ENCODE measurements at places on chromosomes 4 and X.

DNA sequence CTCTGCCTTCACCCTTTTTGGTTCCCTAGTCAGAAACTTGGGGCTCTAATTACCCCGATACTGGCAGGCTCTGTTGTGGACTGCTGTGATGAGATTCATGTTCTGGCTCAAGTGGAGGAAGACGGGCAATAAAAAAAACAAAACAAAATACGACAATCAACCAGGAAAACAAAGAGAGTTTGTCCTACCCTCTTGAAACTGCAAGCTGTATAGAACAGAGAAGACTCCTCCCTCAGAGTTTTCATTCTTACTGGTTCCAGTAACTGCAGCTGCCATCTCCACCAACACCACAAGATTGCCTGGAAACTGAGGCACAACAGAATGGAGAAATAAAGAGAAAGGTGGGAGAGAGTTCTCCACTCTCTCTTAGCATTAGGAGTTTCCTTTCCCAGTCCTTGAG, 11.1 kb upstream of the IL1RAPL1 start:
- no peak for DNase-seq

- DNase-seq, result no peak
Measured at GRCh38 chr4:128600996-128601871, 208.3 kb upstream of the JADE1 start.

DNA sequence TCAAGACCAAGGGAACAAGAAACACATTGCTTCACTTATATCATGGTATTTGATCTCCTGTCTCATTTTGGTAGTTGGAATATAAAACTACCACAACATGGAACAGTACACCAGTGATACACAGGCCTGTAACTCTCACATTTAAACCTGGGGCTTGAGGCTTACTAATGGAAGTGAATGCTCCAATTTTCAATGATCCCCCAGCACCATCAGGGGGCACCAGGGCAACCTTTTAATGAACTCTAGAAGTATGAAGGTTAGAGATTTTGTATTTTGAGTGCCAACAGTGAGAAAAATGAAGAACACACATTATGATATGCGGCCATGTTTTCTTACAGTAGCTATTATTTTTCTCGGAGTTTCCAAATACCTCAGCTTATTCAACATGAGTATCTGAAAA, 50.7 kb downstream of the C4orf33 start:
- no peak for DNase-seq

DNA sequence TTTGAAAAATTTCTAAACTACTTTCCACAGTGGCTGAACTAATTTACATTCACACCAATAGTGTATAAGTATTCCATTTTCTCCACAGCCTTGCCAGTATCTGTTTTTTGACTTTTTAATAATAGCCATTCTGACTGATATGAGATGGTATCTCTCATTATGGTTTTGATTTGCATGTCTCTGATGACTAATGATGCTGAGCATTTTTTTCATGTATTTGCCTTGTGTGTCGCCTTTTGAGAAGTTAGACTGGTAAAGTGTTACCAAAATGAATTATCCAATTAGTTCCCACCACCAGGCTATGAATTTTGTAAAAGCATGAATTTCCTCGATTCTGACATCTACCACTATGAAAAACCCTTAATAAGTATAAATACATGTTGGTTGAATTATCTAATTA, 242.2 kb upstream of the GK2 start:
- no peak for DNase-seq

DNA sequence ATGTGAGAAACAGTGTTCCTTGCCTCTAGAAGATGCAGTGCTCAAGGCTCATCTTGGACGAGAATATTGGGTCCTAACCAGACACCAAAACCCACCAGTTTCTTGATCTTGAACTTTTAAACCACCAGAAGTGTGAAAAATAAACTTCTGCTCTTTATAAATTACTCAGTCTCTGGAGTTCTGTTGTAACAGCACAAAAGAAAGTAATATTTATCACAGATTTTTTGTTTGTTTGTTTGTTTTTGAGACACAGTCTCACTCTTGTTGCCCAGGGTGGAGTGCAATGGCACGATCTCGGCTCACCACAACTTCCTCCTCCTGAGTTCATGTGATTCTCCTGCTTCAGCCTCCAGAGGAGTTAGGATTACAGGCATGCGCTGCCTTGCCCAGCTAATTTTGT, 371.1 kb upstream of the NDST4 start:
- no peak for DNase-seq

GRCh38 chrX:110251526-110251925, 66.4 kb downstream of the AMMECR1 start:
- no peak for DNase-seq

- no peak for DNase-seq
Measured at GRCh38 chrX:9824554-9824953, 38.3 kb downstream of the SHROOM2 start.

GRCh38 chrX:101550751-101551379, 518 bp downstream of the ARMCX1 start:
- no peak for DNase-seq

- no peak for DNase-seq
Measured at GRCh38 chr4:137640156-137640837, 108.0 kb upstream of the PCDH18 start.

GRCh38 chr4:42816880-42817400, 75.6 kb upstream of the GRXCR1 start:
- no peak for DNase-seq

- no peak for DNase-seq
Measured at GRCh38 chrX:2965965-2966364, 36.8 kb upstream of the ARSD start.

DNA sequence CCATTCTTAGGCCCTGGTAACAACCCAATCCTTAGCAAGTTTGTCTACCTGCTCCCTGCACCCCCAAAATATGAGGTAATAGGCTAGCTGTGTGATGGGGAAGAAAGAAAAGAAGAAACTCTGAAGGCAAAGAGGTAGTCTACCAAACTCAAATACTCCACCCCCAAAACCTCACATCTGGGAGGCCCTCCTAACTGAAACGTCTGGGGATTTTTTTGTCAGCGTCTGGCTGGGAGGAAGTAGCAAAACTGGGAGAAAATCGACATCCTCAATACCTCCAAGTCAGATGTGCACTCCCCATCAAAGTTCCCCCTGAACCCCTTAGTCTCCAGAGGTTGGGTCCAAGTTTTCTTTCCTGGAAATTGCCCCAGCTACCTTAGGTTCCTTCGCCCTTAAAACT, 1.0 kb downstream of the LAMP2 start:
- no peak for DNase-seq

DNA sequence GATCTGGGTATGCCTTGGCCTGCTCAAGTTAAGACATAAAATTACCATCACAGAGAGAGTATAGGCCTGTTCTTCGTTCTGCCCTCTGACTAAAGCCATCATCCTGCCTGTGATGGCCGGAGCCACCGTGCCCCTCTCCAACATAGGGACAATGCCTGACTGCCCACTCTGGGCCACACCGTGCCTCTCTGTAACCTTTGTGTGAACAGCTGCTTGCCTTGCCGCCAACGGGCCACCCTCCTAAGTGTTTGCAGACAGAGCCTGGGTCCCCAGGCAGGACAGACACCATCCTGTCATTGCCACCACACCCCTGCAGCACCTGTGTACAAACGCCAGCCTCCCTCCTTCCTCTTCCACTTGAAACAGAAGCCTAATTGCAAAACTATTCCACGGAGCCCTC, 298.7 kb upstream of the TENM3 start:
- no peak for DNase-seq

DNA sequence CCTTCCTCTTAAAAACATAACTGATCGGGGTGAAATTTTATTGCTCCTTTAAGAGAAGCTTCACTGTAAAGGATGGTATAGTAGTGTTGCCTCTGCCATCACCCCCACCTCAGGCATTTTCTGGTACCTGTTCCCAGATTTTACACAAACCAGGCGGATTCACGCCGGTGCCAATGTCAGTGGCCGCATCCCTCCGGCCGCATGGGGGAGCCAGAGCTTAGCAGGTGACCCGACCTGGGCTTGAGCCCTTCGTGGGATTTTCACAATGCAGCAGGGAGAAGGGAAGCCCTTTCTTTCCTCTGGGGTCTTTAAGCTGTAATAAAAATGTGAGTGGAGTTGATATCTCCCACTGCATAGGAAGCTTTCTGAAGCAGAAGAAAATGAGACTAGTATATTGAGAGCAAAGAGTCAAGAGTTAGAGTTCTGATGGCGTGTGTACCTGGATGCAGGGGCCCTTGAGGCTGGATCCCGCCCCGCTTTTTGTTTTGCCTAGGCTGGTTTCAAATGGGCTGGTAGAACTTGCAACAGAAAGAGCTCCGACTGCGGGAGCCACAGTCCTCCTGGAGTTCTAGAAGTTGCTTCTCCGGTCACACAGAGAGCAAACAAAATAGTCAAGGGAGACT, 59.4 kb downstream of the POLR2B start:
- DNase-seq, result no peak

- DNase-seq, result no peak
Measured at GRCh38 chr4:113645771-113646441, 115.6 kb downstream of the CAMK2D start.

DNA sequence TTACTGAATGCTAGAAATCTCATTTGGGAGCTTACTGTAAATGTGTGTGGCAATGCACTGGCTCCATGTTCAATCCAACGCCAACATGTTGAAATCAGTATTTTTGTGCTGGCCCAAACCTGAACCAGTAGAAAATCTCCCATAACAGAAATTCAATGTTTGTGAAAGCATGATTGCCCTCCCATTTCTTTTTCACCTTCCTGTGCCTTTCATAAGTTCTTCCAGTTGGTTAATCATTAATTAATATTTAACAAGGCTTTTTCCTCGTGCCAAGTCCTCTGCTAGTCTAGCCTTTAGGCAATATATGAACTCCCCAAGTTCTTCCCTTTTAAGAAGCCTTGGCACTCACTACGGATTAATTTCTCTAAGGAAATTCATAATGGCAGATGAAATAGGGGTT, 1.3 kb upstream of the PLS3 start:
- no peak for DNase-seq

DNA sequence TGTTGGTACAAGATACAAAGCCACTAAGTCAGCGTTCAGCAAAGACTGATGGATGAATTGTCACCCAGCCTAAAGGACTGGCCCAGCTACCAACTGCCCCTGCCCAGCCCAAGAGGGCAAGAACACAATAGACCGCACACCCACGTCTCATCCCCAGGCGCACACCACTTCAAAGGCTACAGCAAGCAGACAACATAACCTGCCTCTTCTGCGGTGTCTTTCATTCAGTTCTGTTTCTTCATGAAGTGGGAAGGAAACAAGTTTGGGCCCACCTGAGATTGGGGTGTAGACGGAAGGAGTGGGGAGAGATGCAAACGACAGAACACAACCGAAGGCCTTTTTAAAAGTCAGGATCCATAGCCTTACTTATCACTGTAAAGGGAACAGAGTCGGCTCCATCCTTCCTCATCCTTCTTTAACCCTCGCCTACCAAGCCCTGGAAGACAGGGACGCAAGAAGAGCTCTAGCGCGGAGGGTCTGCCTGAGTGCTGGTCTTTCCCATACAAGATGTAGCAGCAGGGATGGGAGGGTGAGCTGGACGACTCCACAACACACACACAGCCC, 691 bp downstream of the SCARB2 start:
- DNase-seq, result no peak

DNA sequence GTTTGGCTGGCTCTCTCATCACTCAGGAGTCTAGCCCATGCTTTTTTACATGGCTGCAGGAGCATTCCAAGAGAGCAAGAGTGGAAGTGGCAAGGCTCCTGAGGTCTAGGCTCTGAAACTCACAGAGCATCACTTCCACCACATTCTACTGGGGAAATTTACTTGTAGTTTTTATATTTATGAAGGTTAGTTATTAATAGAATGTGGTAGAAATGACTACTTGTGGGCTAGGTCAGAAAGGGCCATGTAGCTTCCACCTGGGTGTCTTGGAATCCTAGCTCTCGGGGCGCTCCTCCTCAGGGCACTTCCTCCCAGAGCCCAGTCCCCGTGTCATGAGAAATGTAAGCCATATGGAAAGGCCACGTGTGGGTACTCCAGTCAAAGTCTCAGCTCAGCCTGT, 127.0 kb upstream of the CASK start:
- no peak for DNase-seq

- DNase-seq, result no peak
Measured at GRCh38 chrX:110142096-110142495, 139.2 kb downstream of the TMEM164 start.

GRCh38 chr4:28351826-28352225, 1491.2 kb downstream of the STIM2 start:
- no peak for DNase-seq

DNA sequence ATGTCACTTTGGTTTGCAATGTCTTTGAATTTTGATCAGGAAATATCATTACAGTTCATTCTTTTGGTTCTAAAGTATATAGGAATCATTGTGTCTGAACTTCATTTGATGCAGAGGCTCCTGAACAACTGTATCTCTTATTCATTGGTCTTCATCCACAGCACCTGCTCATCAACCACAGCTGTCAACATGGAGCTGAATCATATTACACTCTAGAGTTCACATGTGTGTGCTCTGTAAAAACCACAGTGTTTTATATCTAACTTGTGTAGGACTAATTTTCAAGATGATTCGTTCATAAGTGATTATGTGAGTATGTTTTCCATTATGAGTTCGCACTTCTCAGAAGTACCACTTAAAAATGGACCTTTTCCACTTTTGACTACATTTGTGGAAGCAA, 643.3 kb upstream of the FAM241A start:
- no peak for DNase-seq

DNA sequence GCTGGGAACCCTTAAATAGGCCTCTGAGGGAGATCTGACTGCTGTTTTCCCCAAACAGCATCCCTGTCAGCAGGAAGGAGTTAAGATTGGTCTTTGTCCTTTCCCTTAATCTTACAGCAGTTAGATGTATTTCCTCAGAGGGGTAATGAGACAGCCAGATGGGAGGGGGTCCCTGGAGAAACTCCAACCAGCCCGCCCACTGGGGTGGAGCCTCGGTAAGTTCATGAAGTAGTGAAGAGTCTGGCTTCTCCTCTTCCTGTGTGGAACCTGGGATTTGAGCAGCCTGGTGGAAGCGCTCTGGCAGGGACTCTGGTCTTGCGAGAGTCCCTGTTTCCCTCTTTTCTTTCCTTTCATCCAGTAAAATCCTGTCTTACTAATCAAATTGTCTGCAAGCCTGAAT, 330.0 kb downstream of the TLL1 start:
- DNase-seq, result no peak

GRCh38 chrX:108221301-108221864, 129.8 kb downstream of the ATG4A start:
- DNase-seq, result no peak

DNA sequence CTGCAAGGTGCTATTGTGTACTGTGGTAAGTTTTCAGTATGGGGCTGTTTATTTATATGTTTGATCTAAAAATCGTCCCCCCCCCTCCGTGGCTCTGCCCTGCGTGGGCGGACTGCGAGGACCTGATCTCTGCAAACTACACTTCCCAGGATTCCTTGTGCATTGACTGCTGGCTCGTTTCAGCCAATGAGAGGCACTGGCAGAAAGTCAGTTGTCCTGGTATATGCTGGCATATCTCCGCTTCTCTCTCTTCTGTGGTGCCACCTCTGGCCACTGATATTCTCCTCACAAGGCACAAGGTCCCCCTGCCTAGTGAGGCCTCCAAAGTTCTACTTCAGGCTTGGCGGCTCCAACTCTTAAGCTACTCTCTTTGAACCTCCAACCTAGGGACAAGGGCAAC, 168.8 kb upstream of the ZFP42 start:
- DNase-seq, result no peak

- DNase-seq, result no peak
Measured at GRCh38 chrX:77436271-77436670, 10.9 kb upstream of the FGF16 start.
